ENCODE measurements at places on chromosomes 1 and 21.

DNA sequence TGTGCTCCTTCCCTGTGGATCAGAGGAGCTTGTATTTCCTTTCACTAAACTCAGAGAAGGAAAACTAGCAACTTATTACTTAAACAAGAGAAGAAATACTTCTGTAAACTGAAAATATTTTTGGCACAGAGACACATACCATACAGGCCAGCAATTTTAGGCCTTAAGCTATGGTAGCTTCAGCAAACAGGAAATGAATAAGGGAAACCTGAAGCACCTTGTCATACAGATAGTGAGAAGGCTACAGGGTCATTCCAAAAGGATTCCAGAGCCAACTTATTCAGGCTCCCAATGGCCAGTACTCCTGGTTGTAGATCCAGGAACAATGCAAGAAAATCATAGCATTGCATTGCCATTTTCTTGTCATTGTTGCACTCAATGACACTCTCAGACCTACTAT is 9.1 kb upstream of the KYAT3 start:
- DNase-seq: no peak

GRCh38 chr1:234975122-234975940 is 153.3 kb downstream of the TOMM20 start:
- DNase-seq: peak; percentile 97

DNA sequence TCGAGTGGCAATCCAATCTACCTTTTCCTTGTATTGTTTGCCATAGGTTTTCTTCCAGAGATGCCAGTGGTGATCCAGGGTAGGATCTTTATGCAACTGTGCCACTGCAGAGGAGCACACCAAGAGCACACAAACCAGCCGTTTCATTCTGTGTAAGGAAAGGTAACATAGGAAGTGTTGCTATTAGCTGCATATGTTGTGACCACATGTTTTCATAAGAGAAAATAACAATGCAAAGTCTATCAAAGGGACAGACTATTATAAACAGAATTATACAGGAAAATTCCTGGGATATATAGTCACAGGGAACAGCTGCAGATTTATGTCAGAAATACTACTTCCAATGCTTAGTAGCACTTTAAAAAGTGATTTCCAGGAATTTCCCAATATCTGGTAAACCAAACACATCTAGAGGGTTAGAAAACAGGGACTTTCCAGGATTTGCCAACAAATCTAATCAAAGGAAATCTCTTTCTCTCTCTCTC is 919 bp downstream of the CTSS start:
- DNase-seq: peak; percentile 37

DNA sequence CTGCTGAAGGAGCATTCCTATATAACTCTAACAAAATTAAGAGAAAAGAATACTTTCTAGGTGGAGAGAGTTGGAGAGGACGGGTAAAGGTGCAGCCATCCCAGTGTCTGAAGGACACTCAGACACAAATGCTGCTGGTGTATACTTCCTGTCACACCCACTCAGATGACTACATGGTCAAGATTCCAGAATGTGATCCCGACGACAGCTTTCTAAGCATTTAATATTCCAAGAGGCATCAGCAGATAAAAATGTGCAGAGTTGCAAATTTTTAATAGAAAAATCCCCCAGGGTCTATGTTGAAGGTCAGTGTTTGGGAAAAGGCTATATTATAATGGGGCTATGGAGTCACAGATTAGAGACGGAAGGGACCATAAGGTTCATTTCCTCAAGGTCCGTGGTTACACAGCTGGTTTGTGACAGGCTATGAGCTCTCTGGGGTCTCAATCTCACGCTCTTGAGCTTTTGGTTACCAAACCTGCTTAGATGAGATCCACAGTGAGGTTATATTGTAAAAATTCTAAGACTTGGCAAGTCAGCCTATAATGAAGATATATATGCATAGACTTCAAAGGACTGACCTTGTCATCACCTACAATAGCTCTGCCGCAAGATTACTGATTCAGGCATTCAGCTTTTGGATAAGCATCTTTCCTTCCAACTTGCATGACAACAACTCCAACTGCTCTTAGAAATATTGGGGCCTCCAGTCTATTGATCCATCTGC is 35.1 kb downstream of the ZNF281 start:
- DNase-seq: no peak

GRCh38 chr1:202061055-202061454 is 50.7 kb downstream of the ELF3 start:
- no peak for DNase-seq

DNA sequence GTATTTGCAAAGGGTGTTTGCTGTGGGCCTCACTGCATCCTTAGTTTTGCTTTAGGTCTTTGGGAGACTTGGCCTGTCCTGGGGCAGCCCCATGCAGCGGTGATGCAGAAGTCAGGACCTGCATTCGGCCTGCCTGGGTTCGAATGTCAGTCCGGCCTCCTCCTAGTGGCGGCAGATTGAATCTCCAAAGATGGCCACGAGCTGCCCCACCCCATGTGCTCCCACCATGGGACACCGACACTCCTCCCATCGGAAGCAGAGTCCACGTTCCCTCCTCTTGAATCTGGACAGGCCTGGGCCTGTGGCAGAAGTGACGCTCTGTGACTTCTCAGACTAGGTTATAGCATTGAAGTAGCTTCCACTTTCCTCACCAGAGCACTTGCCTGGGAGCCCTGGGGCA is 16.3 kb upstream of the NPPB start:
- no peak for DNase-seq

DNA sequence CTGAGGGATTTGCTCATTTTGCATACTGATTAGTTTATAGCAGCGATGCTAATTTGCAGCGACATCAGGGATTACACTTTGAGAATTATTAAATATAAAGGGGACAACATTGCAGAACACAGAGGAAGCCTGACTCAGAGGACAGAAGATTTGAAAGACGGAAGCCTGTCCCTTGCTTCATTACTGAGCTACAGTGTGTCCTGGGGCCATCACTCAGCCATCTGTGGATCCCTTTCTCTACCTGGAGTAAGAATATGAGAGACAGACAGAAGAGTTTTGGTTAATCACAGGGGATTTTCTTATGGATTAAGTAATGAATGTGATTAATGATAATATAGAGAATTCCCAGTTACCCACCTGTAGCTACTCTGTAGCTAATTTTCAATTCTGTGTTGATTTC is 134.7 kb downstream of the DISC1 start:
- no peak for DNase-seq

- DNase-seq: peak; percentile 83
These were observed 14.3 kb upstream of the ALG14 start for GRCh38 chr1:95086949-95087533.

- DNase-seq: no peak
These were observed 31.3 kb upstream of the CLCA4 start for GRCh38 chr1:86515597-86515996.

- DNase-seq: no peak
These were observed 13.4 kb downstream of the HYI start for GRCh38 chr1:43440358-43440757.

GRCh38 chr1:31586376-31587327 is 10.3 kb downstream of the TINAGL1 start:
- no peak for DNase-seq

DNA sequence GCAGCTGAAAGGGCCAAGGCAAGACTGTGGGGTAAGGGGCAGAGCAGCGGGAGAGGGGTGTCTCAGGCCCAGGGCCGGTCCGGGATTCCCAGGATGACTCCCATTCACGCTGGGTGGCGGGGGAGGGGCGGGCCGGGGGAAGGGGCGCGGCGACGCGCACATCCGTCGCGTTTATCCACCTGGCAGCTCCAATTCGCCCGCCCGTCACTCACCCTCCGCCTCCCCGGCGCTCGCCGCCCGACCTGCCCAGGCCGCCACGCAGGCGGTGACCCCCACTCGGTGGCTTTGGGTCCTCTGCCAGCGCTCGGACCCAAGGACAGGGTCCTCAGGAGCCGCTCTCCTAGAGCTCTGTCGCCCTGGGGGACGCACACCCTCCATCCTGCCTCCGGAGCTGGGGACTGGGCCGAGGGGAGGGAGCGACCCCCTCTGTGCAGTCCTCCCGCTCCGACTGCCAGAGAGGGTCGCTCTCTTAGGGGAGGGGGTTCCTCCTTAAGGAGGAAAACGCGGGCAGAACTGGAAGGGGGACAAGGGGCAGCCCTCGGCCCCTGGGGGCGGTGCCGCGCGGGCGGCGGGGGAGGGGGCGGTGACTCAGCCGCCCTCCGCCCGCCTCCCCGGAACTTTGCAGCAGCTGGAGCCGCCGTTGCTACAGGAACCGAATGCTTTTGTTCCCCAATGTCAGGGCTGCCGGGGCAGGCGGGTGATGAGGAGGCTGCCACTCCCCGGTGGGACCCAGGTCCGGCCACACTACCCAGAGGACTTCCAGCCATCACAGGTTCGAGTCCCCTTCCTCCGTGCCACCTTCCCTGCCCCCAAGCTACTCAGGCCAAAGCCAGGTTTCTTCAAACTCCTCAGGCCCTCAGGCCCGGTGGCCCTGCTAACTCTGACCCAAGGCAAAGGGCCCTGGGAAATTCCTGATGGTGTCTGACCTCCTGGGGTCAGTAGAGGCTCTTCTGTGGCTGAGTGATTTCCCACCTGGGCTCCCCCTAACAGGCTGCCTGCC is 3.4 kb downstream of the ADGRB2 start:
- no peak for DNase-seq

GRCh38 chr1:95850763-95851162 is 616.8 kb downstream of the RWDD3 start:
- no peak for DNase-seq

- no peak for DNase-seq
These were observed 47.7 kb downstream of the MEGF6 start for GRCh38 chr1:3563610-3564009.

DNA sequence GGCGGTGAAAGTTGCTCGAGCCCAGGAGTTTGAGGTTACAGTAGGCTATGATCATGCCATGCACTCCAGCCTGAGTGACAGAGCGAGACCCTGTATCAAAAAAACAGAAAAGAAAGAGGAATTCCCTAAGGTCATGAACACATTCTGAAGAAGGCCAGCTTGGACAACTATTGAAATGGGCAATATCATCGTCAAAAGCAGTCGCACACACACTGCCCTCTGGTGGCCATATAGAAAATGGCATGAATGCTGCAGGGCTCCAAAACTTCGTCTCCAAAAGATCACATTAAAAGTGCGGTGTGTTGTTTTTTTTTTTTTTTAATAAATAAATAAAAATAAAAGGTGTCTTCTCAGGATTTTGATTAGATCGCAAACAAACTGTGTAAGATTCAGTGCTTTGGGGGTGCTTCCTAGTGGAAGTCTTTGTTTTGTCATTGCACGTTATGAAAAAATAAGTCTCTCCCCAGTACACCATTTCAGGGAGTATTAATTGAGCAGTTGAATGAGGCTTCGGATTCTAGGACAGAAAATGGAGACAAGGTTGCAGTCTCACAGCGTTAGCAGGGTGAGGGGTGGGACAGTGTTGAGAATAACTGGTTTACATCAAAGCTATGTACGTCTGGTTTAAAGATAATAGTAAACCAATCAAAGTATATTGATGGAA is 87.5 kb upstream of the FMN2 start:
- no peak for DNase-seq

DNA sequence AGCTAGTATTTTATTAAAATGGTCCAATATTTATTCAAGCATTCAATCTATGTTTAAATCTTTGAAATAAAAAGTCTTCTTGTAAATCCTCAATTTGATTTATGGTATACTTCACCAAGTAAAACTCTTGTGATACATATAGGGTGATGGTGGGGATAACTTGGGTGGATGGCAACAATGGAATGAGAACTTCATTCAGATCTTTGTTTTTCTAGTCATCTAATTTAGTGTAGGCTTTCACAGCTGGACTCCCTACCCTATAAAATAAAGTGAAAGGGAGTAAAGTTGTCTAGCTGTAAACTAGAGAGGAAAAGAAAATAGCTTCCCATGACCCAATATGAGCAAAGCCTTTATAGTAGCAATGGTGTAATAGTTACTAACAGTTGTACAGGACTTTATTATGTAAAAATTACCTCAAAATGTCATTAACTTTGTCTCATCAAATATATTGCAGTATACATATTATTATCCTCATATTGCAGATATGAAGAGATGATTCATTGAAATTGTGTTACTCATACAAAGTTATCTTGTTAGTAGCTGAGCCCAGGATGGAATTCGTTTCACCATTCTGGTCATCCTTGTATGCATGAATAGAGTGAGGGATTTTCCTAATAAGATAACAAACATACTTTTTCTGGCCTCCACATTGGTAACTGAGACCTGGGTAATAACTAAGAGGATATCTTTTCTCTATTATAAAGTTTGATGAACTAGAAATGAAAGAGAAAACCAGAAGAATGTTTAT is 1377.7 kb upstream of the ADGRL4 start:
- no peak for DNase-seq

DNA sequence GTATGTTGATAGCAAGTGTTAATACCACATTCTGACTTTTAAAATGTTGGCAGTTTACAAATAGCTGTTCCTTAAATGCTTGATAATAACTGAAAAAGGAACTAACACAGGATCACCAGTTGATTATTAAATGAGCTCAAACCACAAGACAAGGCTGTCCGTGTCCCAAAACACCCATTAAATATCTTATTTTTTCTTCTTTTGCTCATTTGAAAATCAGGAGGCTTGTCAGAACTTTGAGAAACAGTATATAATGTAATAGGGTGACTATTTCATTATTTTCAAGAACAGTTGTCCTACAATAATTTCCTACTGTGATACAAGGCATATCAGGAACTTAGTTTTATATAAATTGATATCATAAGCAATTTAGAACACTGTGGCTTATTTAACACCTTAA is 2.7 kb downstream of the CDKN2C start:
- no peak for DNase-seq

DNA sequence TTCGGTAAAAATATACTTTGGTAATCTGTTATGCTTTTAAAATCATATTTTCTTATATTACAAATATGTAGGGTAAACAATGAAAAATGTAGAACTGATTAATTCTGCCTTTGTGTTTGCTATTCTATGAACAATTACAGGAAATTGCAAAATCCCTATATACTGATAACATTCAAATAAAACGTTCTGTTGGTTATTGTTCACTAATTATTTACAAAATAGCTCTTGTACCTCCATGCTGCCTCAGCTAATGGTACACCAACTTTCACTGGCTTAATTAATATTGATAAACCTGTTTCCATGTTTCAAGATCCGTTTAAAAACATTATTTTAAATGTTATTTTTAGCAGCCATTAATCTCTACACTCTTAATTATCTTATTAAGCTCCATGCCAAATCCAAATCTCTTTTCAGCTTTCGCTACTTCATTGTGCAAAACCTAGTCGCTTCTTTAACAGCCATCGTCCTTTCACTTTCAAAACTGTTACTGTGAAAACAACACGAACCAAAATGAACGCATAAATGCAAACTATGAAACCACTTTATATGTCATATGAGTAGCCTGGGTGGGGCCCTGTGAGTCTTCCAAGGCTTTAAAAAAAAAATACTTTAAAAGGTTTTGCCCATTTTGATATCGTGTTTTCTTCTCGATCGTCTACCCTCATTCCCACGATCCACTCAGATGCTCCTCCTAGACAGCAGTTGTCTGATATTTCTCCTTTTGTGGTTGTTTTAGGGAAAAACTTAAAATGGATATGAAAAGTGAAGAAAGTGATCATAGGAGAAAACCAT is 807.1 kb downstream of the USP25 start:
- no peak for DNase-seq

DNA sequence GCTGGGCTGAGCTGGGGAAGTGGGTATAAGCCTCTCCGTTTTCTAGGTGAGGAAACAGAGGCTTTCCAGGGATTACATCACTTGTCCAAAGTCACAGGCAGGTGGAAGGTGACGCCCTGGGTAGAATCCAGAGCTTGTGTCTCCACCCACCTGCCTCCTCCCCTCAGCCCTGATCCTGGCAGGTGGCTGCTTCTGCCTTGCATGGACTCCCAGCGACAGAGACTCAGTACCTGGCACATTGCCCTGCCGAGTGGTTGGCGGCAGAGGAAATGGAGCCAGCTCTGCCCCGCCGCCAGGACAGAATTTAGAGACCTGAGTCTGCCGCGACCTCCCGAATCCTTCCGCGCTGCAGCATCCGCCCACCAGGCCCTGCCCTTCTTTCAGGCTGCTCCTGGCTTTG is 2.1 kb downstream of the PLA2G2E start:
- DNase-seq: no peak

Measured in GM04503 (cell line).